ENCODE measurements at places on chromosomes 16 and 17. TPM values are rescaled to one million over a fixed set of nuclear protein-coding genes. Genes with fewer than 3 reads are reported as not detected.

DNA sequence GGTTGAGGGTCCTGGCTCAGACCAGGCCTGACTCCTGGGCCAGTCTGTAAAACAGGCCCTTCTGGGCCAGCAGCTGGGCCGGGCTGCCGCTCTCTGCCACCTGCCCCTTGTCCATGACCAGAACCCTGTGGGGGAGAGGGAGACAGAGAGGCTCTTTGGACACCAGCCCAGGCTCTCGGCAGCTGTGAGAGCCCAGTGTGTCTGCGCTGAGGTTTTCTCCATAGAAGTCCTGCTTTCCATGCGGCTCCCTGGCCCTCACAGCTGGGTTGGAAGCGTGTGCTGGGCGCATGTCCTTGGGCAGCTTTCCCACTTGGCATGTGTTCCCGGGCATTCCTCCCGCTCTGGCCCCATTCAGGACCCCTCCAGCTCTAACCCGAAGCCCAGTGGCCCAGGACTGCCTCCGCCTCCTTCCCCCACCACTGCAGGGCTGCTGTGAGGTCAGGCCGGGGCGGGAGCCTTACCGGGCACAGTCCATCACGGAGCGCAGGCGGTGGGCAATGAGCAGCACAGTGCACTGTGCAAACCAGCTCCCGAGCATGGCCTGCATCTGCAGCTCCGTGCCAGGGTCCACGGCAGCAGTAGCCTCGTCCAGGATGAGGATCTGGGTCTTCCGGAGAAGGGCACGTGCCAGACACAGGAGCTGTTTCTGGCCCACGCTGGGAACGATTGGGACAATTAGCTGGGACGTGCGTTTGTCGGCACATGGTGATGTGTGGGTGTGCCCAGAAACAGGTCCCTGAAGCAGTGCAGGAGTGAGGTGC, 73.0 kb downstream of the ABCC6 start:
- peak; percentile 84 for DNase-seq

- no peak for DNase-seq
Measured at GRCh38 chr16:67464565-67464964, 16.4 kb downstream of the ATP6V0D1 start.

DNA sequence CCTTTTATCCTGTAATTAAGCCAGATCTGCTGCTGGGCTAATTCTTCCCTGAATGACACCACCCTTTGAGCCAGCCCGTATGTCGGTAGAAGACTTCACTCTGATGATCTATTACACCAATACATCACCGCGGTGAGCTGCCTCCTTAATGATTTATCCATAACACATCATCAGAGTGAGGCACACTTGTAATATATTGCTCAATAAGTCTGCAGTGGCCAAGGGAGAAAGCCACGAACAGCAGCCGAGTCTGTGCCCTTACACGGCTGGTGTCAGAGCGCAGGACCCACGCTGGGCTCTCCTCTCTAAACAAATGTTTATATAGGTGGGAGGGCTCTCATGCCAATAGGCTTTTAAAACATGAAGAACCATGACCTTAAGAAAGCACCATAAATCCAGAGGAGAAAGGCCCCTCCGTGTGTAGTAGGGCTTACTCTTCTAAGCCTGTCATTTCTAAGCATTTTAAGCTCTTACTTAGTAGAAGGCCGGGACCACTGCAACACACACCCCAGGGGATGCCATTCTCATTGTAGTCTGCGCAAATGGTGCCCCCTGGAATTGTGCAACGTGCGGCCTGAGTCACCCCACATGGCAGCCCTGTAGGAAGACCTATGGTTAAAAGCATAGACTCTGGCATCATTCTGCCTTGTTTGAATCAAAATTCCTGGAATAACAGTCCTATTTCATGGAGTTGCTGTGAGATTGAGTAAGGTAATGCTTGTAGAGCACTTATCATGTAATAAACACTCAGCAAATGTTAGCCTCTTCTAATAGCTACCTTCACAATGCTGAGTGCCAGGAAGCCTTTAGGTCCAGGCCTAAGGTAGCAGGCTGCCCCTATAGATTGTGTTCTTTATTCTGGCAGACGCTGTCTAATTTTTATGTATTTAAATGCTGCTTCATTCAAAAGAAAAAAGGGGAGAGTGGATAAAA, 26.1 kb downstream of the MRPS23 start:
- DNase-seq, result no peak

GRCh38 chr16:67846063-67846319, 742 bp upstream of the NUTF2 start:
- DNase-seq, result no peak

DNA sequence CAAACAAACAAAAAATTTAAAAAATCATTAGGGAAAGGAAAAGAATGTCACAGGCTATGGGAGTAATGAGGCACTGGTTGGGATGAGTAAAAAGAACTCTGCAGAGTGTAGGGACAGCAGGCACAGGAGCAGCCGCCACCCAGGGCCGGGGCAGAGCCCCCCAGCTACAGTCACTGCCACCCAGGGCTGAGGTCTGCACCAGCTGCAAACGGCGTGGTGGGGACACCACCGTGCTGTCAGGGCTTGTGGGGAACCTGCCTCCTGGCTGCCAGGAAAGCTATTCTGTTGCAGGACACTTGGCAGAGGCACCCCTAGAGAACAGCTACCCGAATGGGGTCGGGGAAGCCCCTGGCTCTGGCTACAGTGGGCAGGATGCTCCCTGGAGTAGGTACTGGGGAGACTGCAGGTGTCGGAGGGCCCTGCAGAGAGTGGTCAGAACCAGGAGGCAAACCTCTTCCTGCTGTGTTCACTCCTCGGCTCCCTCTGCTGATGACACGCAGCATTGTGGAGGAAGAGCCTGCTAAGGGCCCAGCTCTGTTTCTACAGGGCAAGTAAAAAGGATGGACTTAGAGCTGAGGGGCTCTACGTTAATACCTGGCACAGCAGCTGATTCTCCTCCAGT, 32.3 kb upstream of the CAPN15 start:
- peak; percentile 69 for DNase-seq

- no peak for DNase-seq
Measured at GRCh38 chr17:81228420-81228819, 5.7 kb upstream of the CEP131 start.

- no peak for DNase-seq
Measured at GRCh38 chr16:78325468-78326352, 226.3 kb downstream of the WWOX start.

DNA sequence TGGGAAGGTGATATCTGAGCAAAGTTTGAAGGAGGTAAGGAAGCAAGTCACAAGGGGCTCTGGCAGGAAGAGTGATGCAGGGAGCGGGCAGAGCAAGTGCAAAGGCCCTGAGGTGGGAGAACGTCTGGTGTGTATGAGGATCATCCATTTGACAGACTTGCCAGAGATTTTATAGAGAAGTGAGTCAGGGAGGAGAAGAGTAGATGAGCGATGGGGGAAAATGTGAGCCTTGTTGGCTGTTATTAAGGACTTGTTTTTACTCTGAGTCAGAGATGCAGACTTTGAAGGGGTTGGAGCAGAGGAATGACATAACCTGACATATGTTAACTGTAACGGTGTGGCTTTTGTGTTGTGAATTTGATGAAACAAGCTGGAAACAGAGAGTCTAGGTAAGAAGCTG, 3.5 kb upstream of the CLEC10A start:
- DNase-seq, result no peak

GRCh38 chr17:17904166-17905035, 67.6 kb upstream of the SREBF1 start:
- DNase-seq, result no peak

GRCh38 chr17:1727258-1727789, 2.8 kb downstream of the WDR81 start:
- DNase-seq, result no peak

DNA sequence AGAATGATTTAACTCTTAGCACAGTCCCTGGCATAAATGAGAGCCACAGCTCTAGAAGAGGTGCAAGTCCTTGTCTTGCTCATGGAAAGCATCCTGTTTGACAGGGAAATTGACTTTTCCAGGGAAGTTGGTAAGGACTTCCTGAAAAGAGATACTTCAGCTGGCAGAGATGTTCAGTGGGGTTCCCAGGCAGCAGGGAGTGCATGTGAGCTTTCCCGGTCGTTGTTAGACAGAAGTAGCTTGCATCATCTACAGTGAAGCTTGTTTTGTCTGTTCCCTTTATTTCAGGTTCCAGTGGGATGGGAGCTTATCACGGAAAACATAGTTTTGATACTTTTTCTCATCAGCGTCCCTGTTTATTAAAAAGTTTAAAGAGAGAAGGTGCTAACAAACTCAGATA, 22.9 kb downstream of the ALDH3A2 start:
- DNase-seq, result no peak

DNA sequence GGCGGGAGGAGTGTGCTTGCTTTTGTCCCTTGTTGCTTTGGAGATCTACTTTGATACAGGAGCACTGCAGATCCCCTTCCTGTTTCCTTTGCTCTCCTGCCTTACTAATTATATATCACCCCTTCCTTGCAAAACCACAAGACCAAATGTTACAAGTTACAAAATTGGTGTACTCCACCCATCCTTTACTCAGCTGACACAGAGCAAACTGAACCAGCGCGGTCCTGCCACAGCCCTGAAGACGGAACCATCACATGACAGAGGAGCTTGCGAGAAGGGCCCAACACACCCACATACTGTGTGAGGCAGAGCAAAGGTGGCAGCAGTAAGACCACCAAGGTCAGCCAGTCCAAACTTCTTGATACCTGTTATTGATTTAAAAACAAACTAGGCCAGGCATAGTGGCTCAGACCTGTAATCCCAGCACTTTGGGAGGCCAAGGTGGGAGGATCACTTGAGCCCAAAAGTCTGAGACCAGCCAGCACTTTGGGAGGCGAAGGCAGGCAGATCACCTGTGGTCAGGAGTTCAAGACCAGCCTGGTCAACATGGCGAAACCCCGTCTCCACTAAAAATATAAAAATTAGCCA, 33.2 kb downstream of the CYTH1 start:
- DNase-seq, result no peak

- peak; percentile 17 for DNase-seq
Measured at GRCh38 chr16:24540602-24541210, 1.3 kb downstream of the RBBP6 start.

DNA sequence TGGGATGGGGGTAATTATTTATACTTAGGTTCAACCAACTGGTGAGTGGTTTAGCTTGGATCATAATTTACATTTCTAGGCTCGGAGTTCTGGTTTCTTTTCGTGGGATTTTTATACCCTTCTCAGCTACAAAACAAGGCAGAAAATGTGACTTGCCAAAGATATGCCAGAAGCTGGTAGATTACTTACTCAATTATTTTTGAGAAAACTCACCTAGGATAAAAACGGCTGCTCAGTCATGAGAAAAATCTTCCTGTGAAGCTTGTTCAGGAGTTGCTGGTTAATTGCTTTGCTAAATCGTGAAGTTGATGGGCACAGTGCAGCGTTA, 1.1 kb downstream of the NDEL1 start:
- no peak for DNase-seq

DNA sequence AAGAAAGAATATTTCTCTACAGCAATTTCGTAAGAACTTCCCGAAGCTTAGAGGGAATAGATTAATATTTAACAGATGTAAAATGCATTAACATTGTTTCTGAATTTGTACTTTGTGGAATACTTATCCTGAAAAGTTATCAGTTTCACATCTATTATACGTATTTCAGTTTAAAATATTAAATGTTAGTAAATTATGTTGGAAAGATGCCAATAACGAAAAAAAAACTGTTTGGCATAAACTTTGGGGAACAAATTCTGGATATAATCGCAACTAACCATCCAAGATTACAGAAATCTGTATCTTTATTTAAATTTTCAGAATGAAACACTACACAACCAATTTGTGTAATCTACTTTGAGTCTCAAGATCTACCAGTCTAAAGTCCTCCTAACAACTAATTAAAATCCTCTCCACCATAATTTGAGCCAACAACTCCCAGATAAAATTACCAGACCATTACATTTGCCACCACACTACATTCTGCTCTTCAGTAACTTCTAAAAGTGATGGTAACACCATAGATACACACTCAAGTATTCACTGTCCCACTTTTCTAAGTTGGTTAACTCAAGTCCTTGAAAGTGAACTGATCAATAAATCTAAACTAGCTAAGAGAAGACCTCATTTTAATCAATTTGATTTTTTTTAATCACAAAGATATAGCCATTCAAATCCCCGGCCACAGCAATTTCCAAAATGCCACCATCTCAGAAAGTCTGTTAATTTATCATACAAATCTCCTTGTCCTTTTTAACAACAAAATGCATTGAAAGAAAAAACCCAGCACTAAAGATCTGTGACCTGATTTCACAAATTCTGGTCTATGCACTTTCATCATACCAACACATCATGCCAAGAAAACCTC, 2.0 kb downstream of the SIAH1 start:
- DNase-seq, result no peak

GRCh38 chr17:39186481-39187002, 10.9 kb downstream of the CACNB1 start:
- no peak for DNase-seq

DNA sequence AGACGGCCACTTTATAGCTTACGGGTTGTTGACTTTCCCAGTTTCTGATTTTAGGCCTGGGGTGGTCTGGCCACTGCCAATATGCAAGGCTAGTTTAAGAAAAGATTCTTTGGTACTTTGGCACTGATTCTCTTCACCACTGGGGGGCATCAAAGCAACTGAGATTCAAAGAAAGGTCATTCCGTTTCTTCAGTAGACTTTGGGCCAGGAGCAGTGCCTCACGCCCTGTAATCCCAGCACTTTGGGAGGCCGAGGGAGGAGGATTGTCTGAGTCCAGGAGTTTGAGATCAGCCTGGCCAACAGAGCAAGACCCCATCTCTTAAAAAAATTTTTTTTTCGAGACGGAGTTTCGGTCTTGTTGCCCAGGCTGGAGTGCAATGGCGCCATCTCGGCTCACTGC, 53.0 kb downstream of the RPA1 start:
- peak; percentile 49 for DNase-seq

GRCh38 chr16:67187175-67187890, 2.6 kb downstream of the EXOC3L1 start:
- no peak for DNase-seq

DNA sequence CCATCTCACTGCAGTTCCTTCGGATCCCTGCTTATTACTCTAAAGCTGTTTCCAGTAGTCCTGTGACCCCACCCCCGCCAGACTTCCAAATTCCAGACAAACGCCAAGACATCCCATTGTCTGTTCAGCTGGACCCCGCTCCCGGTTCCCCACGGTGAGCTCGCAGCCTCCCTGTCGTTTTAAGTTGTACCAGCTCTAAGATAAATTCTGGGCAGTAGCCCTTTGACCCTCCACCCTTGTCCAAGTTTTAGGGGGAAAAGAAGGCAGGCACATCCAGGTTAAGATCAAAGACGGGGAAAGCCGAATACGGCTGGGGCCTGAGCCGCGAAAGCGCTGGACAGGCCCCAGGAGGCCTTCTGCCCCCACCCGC, 589 bp downstream of the ARL6IP1 start:
- no peak for DNase-seq

GRCh38 chr16:80614908-80615671, 74.3 kb downstream of the DYNLRB2 start:
- DNase-seq, result no peak

The RARA gene
- 13.3 TPM for polyA plus RNA-seq

The TBC1D3C gene
- polyA plus RNA-seq, result not detected

The CD300C gene
- not detected for polyA plus RNA-seq

The HID1 gene
- 2.5 TPM for polyA plus RNA-seq

The CAPNS2 gene
- polyA plus RNA-seq, result 0.24 TPM

The MT1G gene
- polyA plus RNA-seq, result 0.50 TPM

Measured in SK-N-SH (cell line).